ENCODE measurements at places on chromosomes 12 and 14.
A peak's percentile ranks its signal among the peaks of the same experiment; 100 is the strongest.

DNA sequence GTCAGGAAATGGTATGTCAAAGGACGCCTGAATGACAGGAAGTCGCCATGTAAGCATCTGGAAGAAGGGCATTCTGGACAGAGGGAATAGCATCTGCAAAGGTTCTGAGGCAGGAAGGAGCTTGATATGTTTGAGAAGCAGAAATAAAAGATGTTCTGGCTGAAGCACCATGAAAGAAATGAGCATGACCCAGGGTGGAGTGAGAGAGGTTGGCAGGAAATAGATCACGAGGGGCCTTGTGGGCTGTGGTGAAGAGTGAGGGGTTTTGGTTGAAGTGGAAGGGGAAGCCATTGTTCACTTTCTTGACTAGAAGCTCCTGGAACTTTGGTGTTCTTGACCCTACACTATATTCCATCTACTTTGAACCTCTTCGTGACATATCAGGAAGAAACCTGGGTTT is 99.4 kb upstream of the PARP11 start:
- DNase-seq: no peak

GRCh38 chr12:107045186-107045585 is 48.2 kb downstream of the CRY1 start:
- no peak for DNase-seq

DNA sequence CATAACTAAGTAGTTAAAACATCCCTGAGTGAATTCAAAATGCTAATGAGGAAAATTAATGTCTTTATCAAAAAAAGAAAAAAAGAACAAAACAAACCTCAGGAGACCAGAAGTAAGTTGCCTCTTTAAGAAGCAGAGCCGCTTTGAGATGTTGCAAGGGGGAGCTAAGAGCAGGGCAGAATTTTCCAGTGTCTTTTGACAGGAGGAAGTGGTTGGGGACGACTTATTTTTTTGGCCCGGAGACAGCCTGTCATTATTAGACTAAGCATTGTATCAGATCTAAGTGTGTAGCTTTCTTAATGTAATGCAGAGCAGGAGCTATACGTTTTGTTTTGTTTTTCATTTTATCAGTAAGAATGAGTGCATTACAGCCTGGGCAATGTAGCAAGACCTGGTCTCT is 206.6 kb downstream of the CACNA1C start:
- no peak for DNase-seq

- DNase-seq: peak; percentile 98
Measured at GRCh38 chr12:43758728-43759563, at the start of the genes IRAK4 and PUS7L. Gene IRAK4 (plus strand): TSS chr12:43758951. CDS start chr12:43768112, 9,161 bp downstream. Gene PUS7L (minus strand): TSS chr12:43758790. CDS start chr12:43755245, 3,545 bp downstream.

DNA sequence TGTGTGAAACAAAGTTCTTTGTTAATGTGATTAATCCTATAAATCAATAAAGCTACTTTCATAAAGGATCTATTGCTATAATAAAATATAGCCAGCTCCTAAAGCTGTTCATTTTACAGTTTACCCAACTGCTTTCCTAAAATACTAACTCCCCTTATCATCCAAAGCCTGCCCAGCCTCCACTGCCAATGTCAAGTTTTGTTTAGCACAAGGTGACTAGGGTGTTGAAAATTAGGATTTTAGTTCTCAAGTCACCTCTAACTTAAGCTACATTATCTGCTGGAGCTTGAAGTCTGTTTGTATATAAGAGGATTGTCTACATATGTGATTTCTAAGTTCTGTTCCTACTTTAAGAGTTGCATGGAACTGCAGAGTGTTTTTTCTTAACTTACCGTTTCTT is 86.3 kb downstream of the CCER1 start:
- DNase-seq: no peak

DNA sequence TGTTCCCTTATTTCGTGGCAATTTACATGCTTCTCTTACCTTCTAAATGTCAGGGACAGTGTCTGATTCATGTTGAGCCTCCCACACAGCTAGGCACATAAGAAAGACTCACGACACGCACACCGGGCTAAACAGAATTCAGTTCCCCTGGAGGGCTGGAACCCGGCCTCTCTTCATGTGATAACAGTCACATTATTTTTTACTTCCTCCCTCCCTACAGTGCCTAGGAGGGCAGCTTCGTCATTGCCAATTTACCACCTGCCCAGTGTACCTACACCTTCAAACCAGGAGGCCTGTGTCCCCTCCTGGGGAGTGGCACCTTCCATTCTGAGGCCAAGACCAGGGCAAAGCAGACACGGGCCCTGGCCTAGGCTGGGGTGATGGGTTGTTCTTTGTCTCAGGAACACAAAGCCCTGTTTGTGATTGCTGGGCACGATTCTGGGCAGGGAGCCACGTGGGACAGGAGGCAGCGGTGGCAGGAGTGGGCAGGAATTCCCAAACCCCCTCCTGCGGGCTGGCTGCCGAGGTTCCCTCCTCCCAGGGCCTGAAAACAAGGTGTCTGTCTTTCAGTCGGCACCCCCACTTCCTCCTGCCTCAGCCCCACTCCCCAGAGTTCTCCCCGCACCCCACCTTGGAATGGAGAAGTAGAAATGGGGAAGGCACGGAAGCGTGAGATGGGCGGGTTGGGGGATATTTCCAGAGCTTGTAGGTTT is 6.8 kb upstream of the RASAL1 start:
- no peak for DNase-seq

DNA sequence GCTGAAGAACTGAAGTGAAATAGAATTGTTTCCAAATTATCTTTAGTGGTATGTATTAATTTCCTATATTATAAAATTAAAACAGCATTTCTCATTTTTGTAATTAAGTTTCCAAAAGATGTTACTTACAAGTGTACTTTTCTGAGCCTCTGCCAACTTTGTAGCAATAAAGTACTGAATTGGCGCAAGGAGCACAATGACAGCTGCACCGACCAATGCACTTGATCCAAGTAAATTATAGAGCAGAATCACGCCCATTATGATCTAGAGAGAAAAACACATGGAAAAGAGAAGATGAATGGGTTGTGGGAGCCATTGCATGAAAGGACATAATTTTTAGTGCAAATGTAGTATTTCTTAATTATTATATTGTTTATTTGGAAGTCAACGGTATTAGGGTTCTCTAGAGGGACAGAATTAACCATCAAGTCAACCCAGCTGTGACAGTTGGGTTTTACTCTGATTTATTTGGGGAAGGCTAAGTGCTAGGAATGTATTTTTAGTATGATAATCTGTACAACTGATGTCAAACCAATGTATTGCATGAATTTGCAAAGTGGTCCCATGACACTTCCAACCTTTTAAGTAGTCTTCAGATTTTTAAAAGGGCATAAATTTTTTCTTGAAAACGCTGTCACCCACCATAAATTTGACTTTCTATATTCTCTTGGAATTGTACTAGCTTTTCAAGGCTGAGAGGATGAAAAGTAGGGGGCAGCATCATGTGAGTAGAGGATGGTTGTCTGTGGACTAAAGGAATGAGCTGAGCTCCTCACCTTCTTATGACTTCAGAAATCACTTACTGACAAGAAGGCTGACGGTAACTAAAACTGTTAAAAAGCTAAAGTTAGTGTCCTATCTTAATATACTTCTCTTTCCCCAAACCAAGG is 33.0 kb downstream of the ABCC9 start:
- DNase-seq: no peak

GRCh38 chr12:16348435-16349130 is 1.1 kb downstream of the MGST1 start:
- no peak for DNase-seq

DNA sequence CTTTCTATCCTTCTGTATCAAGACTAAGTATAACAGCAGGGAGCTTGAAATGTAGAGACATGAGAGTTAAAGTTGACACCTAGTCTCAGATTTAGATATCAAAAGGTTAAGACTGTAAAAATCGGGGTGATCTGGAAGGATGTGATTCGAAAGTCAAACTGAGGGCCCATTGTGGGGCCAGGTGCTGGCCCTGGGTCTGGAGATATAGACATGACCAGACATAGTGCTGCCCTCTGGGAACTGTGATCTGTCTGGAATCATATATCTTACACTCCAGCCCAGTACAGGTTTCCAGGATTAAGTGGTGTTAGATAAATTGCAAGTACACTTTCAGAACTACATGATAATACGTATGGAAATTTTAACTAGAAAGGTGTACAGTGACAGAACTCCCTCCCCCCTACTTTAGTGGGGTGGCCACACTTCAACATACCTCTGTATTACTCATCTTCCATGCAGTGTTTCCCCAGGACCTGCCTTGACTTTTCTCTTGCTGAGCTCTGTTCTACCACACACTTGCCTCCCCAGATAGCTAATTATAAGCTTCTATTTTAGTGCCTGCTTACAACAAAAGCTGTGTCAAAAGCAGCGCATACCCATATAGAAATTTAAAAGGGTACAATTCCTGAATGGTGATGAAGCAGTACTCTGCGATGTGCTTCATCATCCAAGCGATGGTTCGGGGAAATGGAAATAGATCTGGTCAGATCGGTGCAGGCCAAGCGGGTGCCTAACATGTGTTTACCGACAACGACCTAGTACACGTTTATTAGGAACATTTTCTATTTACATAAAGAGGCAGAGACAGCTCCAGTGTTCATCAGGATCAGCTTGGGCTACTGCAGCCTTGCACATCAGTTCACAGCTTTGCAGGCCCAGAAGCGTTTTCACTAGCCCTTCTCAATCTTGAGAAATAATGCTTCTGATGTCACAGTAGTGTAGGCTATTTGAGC is 68.7 kb downstream of the ARF6 start:
- no peak for DNase-seq

DNA sequence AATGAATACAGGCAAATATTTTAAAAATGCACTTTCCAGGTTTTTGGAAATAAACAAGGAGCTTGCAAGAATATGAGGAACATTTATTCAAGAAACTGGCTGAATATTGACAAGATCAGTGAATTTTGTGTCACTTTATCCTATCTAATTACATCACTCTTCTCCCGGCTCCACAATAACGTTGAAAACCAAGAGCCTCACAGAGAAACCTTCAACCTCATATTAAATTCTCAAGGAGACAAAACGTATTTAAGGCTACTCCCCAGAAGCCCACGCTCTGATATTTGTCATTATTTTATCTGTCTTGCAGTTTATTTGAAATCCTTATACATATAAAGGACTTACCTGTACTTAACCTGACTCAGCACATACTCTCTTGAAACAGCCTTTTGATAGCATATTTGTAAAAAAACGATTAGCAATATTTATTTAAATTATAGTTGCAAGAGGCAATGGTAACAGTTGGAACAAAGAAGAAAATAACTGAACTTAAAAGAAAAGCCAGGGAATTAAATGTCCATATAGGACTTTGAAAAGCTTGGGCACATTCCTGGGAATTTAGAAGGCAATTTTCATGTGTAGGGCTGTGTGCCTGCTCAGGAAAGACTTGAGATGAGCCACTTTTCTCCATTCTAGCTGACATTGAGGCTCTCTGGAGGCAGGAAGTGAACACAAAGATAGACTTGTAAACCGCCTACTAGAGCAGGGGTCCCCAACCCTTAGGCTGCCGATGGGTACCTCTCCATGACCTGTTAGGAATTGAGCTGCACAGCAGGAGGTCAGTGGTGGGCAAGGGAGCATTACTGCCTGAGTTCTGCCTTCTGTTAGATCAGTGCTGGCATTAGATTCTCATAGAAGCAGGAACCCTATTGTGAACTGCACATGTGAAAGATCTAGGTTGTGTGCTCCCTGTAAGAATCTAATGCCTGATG is 636.4 kb downstream of the SLC16A7 start:
- no peak for DNase-seq

DNA sequence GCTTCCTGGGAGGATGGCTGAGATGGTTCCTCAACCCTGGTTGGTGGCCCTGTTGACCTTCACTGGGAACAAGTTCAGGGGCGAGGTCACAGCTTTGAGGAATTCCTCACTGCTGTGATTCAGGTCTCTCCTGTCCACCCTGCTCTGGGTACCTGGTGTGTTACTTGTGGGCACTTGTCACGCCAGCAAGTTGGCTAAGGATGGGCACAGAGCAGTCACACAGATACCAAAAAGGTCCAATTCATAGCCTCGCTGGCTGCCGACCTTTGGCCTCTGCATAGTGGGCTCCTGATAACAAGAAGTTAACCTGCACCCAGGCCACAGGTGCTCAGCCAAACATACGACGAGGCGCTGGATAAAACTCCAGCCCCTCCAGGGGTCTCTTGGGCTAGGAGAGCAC is 11.2 kb downstream of the SDS start:
- DNase-seq: no peak

GRCh38 chr12:125296701-125297100 is 231.5 kb downstream of the AACS start:
- DNase-seq: no peak

- DNase-seq: no peak
Measured at GRCh38 chr14:104442631-104443390, 136.8 kb upstream of the C14orf180 start.

DNA sequence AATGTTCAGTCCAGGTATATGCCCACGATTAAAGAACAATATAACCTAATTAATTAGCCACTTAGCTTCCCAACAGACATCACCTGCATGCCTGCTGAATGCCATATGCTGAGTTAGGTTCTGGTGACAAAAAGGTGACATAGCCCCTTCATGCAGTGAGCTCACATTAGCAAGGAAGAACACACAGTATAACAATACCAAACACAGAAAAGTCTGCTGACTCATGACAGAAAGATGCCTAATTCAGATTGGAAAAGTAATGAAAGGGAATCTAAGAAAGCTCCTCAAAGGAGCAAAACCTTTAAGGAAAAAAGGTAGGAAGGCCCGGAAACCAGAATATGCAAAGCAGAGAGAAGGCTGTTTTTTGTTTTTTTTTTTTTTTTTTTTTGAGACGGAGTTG is 59.0 kb downstream of the FERMT2 start:
- no peak for DNase-seq

DNA sequence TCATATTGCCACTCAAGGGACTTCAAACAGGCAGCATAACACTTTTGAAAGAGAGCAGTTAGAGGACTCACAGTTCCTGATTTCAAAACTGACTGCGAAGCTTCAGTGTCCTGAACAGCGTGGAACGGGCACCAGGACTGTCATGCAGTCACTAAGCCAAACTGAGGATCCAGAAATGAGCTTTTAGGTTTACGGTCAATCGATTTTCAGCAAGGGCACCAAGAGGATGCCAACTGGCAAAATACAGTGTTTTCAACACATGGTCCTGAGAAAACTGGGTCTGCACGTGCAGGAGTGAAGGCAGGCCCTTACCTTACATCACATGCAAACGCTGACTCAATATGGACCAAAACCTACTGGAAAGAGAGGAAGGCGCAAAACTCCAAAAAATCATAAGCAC is 15.6 kb downstream of the BRF1 start:
- no peak for DNase-seq

DNA sequence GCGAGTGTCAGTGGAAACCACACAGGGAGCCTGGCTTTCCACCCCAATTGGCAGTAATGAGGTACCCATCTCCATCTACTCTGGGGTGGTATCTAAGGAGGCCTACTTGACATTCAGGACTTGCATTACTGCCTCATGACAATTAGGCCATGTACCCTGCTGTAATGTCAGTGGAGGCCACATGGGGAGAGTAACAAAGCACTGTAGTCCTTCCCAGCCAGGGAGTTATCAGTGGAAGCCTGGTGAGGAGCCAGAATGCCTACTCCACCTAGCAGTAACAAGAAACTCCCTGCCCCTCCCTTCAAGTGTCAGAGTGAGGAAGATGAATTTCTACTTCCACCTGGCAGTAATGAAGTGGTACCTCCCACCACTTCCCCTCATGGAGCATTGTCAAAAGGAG is 12.5 kb downstream of the TIMM9 start:
- peak; percentile 9 for DNase-seq

Measured in iris pigment epithelial cell (primary cell).